ENCODE measurements at places on chromosomes 13 and 19.

DNA sequence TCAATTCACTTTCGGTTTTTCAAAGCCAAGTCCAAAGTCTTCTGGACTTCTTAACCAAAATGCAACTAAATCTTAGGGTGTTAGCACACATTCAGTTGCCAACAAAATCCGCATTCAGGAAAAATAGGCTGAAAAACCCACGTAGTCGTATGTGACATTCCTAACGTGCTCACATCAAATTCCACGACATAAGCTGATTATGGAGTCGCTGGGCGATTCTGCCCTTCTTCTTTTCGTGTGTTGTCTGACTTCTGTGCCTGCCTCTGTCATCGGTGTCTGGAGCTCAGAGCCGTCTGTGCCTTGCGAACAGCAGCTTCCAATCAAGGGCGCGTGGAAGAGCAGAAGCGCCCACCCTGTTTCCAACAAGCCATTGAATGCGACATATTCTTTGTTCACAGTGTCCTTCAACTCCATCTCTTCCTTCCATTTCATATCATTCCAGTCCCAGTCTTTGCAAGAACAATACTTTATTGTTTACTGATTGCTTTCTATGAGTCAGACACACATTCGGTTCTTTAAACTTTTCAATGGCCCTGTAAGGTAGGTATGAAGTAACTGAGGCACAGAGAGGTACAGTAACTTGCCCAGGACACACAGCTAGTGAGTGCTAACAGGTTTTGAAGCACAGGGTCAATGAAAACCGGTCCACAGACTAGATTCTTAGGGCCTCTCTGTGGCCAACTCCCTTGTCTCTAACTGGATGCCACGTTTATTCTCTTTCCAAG lies 8.2 kb upstream of the ZNF507 start:
- no peak for DNase-seq

- DNase-seq = no peak
Measured at GRCh38 chr13:30791354-30792001, 56.1 kb downstream of the ALOX5AP start.

GRCh38 chr13:45576466-45576865 lies 39.1 kb downstream of the ERICH6B start:
- DNase-seq = no peak

- DNase-seq = no peak
Measured at GRCh38 chr13:30446126-30446500, 19.6 kb downstream of the HMGB1 start.

DNA sequence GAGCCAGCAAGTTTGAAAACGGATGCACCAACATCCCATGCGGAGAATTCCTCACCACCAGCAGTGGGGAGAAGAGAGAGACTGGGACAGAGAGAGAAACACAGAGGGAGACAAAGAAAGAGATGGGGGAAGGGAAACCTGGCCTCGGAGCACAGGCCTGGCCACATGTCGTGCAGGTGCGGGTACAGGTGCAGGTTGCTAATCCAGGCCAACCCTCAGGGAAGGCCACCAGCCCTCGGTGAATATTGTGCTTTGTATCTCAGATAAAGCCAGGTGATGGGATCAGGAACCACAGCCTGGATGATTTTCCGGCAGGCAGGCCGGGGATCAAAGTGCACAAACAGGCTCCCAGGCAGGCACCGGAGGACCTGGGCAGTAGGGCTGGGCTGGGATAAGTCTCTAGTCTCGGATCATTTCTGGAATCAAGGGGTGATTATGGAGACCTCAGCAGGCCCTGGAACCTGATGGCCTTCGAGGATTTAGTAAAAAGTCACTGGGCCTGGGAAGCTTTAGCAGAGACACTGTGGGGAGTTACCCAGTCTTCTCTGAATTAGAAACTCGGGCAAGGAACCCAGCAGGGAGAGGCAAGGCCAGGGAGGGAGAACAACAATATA lies 3.7 kb downstream of the GAS6 start:
- DNase-seq = peak; percentile 0

GRCh38 chr13:39263531-39263930 lies 225.3 kb downstream of the NHLRC3 start:
- no peak for DNase-seq

GRCh38 chr13:24270639-24271141 lies 38.7 kb upstream of the C1QTNF9 start:
- DNase-seq = peak; percentile 57

GRCh38 chr19:38329651-38330050 lies 6.0 kb upstream of the CATSPERG start:
- DNase-seq = no peak

DNA sequence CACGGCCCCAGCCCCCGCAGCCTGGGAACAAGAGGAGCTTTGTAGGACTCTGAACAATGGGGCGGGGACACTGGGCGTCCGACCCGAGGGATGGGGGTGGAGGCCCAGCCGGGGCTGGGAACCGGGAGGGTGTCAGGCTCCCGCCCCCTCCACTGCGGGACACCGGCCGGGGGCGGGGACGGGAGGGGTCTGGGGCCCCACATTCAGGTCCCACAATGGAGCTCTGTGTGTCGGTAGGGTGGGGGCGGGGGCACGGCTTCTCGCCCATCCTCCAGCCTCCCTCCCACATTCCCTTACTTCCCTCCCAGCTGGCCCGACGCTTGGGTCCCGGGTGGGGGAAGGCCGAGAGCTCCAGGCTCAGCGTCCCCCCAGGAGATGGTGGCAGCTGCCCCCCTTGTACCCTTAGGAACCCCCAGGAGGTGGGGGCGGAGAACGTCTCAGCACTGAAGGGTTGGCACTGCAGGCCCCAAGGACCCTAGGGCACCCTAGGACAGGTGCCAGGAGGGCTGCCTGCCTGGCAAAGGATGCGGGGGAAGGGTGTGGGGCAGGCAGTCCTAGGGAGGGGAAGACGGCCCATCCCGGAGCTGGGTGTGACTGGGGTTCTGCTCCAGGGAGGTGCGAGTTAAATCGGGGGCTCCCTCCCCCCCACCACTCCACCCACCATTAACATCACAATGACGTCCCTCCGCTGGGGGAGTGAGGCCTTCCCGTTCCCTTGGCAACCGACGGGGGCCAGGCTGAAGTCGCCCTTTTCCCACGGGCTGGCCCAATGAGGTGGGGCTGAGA lies 5.3 kb downstream of the TTYH1 start:
- DNase-seq = no peak

GRCh38 chr19:2587001-2587719 lies 111.2 kb downstream of the GADD45B start:
- DNase-seq = no peak

- no peak for DNase-seq
Measured at GRCh38 chr13:95150555-95150954, 150.7 kb downstream of the ABCC4 start.

- DNase-seq = no peak
Measured at GRCh38 chr19:46812977-46813838, 24.8 kb upstream of the SLC1A5 start.

DNA sequence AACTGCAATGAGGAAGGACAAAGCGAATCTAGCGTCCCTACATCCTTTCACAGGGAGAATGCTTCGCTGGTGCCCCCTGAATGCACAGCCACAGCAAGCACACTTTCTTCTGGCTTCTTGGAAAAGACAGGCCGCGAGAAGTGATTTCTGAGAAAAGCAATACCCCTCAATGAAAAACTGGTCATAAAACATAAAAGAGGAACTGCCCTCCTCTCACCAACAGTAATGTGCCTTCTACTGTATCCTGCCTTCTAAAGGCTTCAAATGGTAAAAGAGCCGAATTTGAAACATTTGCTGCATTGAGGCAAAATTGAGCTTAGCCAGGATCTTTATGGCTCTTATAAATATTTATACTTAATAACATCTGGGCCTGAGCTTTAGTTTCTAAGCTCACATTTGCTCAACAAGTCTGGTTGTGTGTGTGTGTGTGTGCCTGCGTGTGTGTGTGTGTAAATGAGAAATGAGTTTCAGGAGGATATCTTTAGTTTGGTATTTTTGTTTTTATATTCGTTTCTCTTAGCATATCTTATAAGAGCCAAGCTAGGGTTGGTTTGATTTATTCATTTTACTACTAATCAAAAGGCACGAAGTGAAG lies 246.1 kb upstream of the MAB21L1 start:
- DNase-seq = no peak

- no peak for DNase-seq
Measured at GRCh38 chr13:110062077-110062776, 244.7 kb downstream of the COL4A1 start.

DNA sequence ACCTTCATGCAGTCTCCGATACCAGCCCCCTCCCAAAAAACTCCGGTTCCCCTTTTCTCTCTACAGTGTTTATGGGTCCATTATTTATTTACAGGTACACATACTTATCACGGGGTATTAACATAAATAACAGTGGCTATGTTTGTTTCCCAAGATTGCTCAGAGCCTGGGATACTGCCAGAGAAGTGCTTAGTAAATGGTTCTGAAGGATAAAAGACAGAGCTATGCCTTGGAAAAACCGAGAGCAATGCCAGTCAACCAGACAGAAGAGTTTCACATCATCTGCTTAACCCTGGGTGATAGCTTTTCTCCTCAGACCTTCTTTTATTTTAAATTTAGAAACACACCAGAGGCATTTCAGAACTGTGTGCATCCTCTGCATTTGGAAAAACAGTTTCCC lies 61.3 kb downstream of the NUFIP1 start:
- no peak for DNase-seq

DNA sequence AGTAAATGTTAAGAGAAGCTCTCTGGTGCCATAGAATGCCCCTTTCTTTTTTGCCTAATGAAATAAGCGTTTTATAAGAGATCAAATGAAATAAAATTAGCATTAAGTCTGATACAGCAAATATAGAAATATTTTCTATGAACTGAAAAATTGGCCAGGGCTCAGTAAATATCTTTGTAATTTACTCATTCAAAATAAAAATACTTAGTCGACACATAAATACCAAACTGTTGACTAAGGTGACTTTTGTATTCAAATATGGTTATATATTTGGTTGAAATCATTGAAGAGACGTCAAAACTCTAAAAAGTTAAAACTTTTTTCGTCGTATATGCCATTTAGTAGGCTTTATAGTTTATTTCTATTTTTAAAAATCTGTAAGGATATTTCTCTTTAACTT lies 25.6 kb downstream of the IPO5 start:
- no peak for DNase-seq

- DNase-seq = no peak
Measured at GRCh38 chr19:10828981-10829821, 6.8 kb downstream of the TMED1 start.

DNA sequence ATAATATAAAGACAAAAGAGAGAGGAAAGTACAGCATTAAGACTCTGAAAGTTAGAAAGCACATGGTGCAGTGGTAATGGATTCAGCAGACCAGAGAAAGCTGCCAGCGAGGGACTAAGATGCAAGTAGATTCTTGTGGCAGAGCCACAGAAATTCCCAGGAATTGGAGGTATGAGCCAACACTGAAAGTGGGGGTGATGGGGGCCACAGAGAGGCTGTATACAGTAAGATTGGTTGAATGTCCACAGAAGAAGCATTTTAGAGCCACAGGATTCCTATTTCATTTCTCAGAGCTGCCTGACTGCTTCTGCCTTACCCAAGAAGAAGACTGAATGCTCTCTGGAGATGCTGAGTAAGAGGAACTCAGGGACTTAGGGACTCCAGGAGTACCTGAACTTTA lies 295.0 kb downstream of the LMO7 start:
- DNase-seq = no peak

GRCh38 chr19:11138601-11139300 lies 16.8 kb downstream of the SPC24 start:
- no peak for DNase-seq

- DNase-seq = no peak
Measured at GRCh38 chr13:40984668-40985366, 34.3 kb downstream of the ELF1 start.

DNA sequence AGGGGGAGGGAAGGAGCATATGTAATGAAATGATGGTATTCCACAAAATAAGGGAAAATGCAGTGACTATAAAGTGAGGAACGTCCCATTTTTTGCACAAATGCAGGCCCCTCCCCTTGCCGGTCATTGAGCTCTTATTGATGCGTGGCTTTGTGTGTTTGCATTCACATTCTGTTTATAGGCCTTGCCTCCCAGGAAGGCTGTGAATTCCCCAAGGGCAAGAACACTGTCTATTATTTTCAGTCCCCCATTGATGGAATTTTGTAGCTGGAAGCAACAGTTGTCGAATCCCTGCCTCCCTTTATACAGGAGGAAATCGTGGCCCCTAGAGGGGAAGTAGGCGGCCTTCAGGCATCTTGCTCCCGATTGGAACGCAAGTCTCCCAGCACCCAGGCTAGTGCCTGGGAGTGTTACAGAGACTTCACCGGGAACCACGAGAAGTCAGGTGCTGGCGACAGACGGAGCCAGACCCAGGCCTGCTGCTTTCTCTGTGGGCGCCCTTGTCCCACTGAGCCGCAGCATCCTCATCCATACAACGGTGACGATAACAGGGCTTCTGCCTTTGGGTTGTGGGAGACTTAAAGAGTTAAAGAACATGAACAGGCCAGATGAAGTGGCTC lies 6.9 kb downstream of the SBSN start:
- DNase-seq = no peak

GRCh38 chr19:43316591-43317319 lies 36.7 kb upstream of the CD177 start:
- DNase-seq = no peak

- DNase-seq = peak; percentile 74
Measured at GRCh38 chr19:35462476-35462953, 14.5 kb downstream of the FFAR2 start.

- DNase-seq = peak; percentile 96
Measured at GRCh38 chr13:30371649-30372265, 50.5 kb upstream of the UBE2L5 start.

DNA sequence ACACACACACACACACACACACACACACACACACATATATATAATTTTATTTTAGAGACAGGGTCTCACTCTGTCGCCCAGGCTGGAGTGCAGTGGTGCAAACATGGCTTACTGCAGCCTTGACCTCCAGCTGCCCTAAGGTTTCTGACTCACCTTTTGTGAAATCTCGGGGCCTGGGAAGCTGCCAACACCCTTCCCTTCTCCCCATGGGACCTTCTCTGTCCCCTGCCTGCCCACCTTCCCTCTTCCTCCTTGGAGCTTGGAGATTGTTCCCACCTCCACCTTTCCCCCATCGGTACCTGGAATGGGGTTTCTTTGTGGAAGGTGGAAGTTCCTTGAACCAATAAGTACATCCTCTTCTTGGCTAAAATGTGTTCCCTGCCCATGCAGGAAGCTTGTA lies 6.3 kb downstream of the ARRDC5 start:
- DNase-seq = no peak

GRCh38 chr13:21333186-21333585 lies 125.9 kb downstream of the ZDHHC20 start:
- DNase-seq = no peak

- DNase-seq = no peak
Measured at GRCh38 chr19:694481-695351, 536 bp downstream of the PRSS57 start.

GRCh38 chr13:34942732-34943435 lies 814 bp downstream of the NBEA start:
- DNase-seq = peak; percentile 4

DNA sequence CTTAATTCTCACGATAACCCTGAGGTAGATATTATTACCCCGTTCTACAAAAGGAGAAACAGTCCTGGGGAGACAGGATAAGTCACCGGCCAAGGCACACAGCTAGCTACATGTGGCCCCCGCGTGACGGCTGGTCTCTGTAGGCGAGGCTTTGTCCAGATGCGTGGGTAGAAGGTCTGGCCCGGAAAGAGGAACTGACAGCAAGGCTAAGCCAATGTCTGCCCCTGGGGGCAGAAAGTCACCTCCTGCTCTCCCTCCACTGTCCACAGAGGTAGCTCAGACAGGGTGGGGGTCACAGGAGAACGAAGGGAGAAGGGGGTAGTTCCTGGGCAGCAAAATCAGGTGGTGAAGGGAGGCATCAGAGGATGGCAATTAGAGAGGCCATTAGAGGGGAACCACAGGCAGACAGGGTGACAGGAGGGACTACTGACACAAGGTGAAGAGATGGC lies 1.8 kb downstream of the APOC4 start:
- no peak for DNase-seq

- peak; percentile 10 for DNase-seq
Measured at GRCh38 chr13:112619730-112620631, 32.0 kb upstream of the TUBGCP3 start.
